Osteocyte (in vitro differentiated cells): ENCODE measurements at places on chromosomes 2 and 18. TPM values are rescaled to one million over a fixed set of nuclear protein-coding genes. Genes with fewer than 3 reads are reported as not detected.

Gene CERKL
- not detected in 2 replicates for total RNA-seq

- DNase-seq: no peak
These were observed 137.3 kb downstream of the TMEM131 start for GRCh38 chr2:97858442-97858841.

Gene ABHD1
- 0.48 TPM in 1 of 2 replicates, not detected in the other for total RNA-seq

GRCh38 chr2:70753902-70754301, 14.1 kb downstream of the ADD2 start:
- DNase-seq: no peak

DNA sequence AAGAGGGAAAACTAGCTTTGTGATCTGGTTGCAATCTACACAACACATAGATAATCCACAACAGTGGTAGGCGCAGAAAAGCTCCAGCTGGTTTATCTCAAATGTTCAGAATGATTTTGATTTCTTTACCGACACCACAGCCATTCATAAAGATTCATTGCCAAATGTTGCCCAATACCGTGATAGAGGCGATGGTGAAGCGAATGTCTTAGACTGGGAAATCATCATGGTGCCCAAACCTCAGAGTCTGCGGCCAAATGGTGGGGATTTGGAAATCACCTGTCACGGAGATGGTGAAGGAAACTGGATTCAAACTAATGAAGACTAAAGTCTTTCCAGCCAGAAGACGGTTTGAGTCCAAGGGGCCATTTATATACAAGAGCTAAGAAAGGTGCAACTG, 48.5 kb upstream of the CCDC150 start:
- DNase-seq: no peak

GRCh38 chr2:54591551-54591950, 131.9 kb upstream of the EML6 start:
- DNase-seq: no peak
